SIG-M5 (cell line): ENCODE measurements at places on chromosomes 1 and 21.
A peak's percentile ranks its signal among the peaks of the same experiment; 100 is the strongest.

GRCh38 chr1:66108624-66109023, 315.9 kb downstream of the PDE4B start:
- DNase-seq, result no peak

- DNase-seq, result no peak
Measured at GRCh38 chr1:114466334-114467014, 44.5 kb downstream of the TRIM33 start.

GRCh38 chr21:29332461-29333362, 34.0 kb downstream of the BACH1 start:
- no peak for DNase-seq

DNA sequence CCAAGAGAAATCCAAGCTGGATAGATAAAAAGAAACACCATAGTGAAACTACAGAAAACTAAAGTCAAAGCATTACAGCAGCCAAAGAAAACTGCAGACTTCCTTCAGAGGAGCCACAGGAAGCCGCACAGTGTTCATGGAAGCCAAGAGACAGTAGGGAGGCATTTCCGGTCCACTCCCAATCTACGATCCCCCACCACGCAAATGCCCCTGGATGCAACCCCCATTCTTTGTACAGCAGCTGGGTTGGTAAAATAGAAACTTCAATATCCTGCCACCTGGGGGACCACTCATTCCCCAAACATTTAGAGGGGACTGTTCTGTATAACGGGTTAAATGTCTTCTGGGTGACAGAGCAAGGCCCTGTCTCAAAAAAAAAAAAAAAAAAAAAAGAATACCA, 43.9 kb upstream of the TSPEAR start:
- DNase-seq, result no peak

- no peak for DNase-seq
Measured at GRCh38 chr1:23634840-23635651, 56.6 kb upstream of the RPL11 start.

- no peak for DNase-seq
Measured at GRCh38 chr1:208272713-208273112, 28.5 kb upstream of the PLXNA2 start.

- DNase-seq, result no peak
Measured at GRCh38 chr1:181028615-181029014, 5.2 kb upstream of the MR1 start.

DNA sequence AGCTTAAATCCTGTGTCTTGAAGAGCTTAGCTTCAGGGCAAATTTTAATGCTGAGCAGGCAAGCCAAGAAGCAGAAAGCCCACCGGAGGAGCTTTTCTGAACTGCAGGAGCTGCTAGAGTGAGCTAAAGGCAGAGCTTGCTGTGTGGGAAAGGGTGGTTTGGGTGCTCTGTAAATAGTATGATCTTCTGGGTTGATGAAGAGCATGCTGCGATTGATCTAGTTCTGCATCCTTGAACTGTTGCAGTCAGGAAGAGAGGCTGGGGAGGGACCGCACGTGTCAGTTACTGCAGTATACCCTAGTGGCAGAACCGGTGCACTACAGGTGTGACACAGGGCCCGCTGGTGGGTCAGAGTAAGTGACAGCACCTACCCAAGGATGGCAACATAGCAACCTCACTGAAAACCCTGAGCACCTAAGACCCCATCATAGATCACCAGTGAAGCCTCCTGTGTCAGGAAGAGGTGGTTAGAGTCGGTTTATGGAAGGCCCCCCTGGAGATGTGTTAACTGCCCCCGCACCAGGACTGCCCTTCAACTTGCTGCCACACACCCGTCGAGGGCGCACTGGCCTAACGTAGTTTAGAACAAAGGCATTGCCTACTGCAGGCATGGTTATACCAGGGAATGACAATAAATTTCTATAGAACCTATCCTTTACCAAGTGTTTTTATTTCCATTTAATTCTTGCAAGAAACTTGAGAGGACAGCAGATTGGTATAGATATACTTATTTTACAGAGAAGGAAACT, 146.0 kb upstream of the KIAA0040 start:
- DNase-seq, result no peak

- no peak for DNase-seq
Measured at GRCh38 chr1:67368046-67368514, 60.4 kb downstream of the IL12RB2 start.

DNA sequence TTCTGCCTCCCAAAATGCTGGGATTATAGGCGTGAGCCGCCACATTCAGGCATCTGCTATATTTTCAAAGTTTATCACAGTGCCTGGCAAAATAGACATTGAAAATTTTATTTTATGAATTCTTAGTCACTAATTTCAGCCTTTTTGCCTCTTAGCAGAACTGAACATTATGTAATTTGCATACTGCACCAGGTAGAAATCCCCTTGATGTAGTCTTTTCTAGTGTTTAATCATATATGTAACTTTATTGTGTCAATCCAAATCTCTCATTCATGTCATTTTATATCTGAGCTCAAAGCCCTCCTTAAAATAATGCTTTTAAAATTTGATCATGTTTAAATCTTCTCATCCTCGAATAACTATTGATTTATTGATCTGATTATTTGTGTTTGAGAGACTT, 19.2 kb downstream of the WDTC1 start:
- no peak for DNase-seq

DNA sequence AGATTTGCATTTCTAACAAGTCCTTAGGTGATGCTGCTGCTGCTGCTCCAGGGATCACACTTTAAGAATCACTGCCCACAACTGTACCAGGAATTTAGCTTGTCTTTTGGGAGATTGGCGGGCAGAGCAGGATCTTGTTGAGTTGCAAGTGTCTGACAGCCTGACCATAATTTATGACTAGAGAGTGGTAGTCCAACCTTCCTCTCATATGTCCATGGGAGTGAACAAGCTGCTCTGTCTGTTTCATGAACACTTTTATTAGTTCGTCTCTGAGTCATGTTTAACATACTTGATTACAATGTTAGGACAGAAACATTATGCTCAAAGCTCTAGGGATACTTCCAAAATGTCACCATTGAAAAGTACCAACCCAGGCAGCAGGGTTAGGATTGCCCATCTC, 169.6 kb downstream of the TGFB2 start:
- DNase-seq, result no peak

- peak; percentile 92 for DNase-seq
Measured at GRCh38 chr1:183635606-183636333, at the start of gene ARPC5. Gene ARPC5, minus strand, starts transcription at chr1:183635783. Its CDS starts 124 bp downstream, at chr1:183635659.

DNA sequence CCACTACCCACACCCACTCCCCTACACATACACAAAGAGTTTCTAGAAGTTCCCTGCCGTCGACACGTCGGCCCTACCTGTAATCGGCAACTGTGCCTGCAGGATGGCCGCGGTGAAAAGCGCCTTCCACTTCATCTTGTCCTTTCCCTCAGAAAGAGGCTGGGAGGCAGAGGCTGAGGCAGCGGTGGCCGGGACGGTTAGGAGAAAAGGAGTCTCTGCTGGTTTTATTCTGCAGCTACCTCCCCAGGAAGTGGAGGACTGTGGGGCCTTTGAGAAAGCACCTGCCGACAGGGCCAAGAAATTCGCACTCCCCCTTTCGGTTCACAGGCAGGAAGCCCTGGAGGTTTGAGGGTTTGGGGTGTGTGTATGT, at the start of gene CD247:
TSS of gene CD247 (minus strand) at position 199 of the 370 bp plus-strand sequence. CDS start at position 135, 64 bp downstream.
- DNase-seq, result no peak

GRCh38 chr1:172967936-172968335, 82.8 kb downstream of the TNFSF18 start:
- no peak for DNase-seq

DNA sequence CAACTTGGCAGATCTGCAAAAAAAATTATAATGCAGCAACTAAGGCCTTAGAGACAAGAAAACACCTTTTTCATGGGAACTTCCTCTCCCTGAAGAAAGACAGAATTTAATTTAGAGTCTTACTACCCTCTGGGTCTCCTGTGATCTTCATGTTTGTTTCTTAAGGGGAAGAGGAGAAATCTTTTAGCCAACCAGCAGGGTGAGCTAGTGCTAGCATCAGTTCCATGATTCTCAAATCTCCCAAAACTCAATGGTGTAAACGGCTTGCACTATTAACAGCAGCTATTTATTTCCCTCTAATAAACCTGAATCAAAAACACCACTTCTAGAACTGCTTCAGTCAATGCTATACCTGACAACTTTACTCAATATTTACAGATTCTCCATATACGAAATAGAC, 3.8 kb downstream of the ZNF644 start:
- no peak for DNase-seq

GRCh38 chr1:56931686-56932085, 34.1 kb downstream of the C8B start:
- no peak for DNase-seq

GRCh38 chr21:45931397-45931969, 50.1 kb upstream of the COL6A1 start:
- no peak for DNase-seq

DNA sequence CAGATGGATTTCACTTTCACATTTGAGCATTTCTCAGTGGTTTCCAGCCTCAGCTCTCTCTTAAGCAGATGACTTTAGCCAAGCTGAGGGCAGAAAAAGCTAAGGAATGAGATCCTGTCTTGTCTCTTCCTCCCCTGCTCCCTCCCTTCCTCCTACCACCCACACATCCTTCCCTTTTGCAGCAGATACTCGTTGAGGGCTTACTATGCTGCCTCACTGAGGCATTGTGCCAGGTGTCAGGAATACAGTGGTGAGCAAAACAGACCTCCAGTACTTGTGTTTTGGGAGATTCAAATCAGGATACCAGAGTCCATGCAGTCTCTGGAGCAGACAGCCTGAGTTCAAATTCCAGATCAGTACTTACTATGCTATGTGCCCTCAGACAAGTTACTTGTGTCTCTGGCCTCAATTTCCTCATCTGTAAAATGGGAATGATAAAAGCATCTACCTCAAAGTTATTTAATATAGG, 43.2 kb downstream of the KIF26B start:
- no peak for DNase-seq

DNA sequence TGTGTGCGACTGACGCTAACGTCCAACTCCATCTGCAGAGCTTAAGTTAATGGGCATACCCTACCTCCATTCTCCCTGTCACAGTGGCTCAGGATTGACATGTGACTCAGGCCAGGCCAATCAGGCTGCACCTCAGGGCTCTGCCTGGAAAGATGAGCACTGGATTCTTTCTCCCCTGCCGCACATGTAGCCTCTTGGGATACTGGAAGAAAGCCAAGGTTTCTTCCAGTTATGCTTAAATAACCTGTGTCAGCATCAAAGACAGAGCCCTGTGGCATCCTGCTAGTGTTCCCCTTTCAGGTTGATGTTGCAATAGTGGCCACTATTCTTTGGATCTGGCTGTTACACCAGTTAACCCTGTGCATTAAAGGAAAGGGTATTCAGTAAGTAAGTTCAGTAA, 55.0 kb upstream of the SYT6 start:
- no peak for DNase-seq

DNA sequence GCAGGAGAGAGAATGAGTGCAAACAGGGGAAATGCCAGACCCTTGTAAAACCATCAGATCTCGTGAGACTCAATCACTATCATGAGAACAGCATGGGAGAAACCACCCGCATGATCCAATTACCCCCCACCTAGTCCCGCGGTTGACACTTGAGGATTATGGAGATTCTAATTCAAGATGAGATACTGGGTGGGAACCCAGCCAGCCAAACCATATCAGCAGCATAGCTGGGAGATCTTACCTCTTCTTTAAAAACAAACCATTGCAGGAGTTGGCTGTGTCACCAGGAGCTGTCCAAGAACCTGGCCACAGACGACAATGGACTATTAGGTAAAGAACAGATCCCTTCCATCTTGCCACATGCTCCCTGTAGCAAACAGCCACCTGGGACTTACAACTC, 422.7 kb downstream of the MATN1 start:
- no peak for DNase-seq

DNA sequence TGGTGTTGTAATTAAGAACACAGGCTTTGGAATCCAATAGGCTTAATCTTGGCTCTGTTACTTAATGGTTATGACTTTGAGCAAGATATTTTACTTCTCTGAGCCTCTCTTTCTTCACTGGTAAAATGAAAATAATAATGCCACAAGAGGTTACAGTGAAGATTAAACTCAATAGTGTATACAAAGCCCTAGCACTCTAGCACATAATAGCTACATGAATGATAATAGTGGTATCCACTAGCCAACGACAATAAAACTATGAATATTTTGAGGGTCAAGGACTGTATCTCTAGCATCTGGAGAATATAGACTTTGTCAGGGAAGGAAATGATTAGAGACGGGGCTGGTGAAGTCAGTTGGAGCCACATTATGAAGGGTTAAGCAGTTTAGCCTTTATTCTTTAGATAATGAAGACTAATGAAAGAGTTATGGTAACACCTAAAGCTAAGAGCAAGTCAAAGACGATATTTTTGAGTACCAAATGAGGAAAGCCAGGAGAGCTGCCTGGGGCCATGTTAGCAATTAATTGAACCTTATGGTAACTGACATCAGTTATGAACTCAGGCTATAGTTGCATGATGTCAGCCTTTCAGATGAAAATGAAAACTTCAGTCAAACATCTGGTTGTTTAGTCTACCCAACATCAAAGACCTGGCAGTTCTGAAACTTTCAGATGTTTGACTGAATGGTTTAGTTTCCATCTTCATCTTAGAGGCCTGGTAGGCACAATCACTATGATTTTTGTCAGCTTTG, 32.8 kb upstream of the RNF11 start:
- no peak for DNase-seq

DNA sequence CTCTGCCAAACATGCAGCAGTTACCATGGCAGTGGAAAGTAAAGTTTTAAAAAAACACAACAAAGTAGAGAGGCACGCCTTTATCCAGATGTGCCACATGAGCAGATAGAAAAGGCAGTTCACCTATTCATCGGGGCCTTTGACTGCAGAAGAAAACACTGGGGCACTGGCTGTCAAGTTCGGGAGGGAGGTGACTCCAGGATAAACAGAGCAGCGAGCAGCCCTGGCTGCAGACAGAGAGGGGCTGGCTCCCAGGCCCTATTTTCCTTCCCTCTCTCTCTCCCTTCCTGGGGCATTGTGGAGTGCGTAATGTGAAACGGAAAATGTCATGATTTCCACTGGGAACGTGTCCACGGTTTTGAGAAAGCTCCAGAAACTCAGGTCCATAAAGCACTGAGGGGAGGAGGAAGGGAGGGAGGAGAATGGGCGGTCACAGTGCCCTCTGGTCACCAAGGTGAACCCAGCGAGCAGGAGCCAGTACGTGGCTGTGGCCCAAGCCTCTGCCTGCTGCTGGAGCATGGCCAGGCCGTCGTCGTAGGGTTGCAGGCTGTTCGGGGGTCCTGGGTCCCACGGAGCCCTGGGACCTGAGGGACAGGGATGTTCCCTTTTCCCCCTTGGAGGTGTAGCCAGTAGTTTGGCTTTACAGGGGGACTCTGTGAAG, 114.7 kb upstream of the IRF2BP2 start:
- no peak for DNase-seq

GRCh38 chr1:245520611-245521010, 365.8 kb downstream of the KIF26B start:
- DNase-seq, result no peak

DNA sequence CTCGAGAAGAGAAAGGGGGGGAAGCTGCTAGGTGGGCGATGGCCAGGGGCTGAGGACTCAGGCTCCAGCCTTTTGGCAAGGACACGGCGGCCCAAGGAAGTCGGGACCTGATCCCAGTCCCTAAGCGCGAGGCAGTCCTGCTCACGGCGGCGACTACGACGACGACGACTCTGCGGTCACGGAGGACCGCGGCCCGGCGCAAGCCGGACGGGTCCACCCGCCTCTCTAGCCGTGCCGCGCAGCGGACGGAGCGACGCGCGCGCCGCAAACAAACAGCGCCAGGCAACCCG, 401 bp downstream of the WNT9A start:
- DNase-seq, result no peak

- no peak for DNase-seq
Measured at GRCh38 chr1:111990878-111991718, 1.6 kb upstream of the KCND3 start.
